ENCODE measurements at places on chromosomes 6 and 20. TPM values are rescaled to one million over a fixed set of nuclear protein-coding genes. Genes with fewer than 3 reads are reported as not detected.

The C6orf141 gene
- total RNA-seq = not detected

The RAB44 gene
- 0.03 TPM for total RNA-seq

The SLA2 gene
- total RNA-seq = 0.03 TPM

The ADGB gene
- total RNA-seq = not detected

The F13A1 gene
- not detected for total RNA-seq
